ENCODE measurements at places on chromosomes 6 and 20.

- no peaks in the 10 kb centered on the region for H3K36me3 ChIP-seq
- no peak for DNase-seq
- H3K4me1 ChIP-seq = peaks cover 4% of the 10 kb centered on the region
- no peak overlapping the region for H3K4me3 ChIP-seq
Measured at GRCh38 chr20:2254333-2254732, 41.5 kb upstream of the TGM3 start.

GRCh38 chr6:41021832-41022231 lies 17.2 kb downstream of the UNC5CL start:
- no peak for DNase-seq
- no peak overlapping the region for H3K4me3 ChIP-seq
- no peaks in the 10 kb centered on the region for H3K4me1 ChIP-seq
- H3K27me3 ChIP-seq = no peaks in the 10 kb centered on the region
- no peaks in the 10 kb centered on the region for H3K36me3 ChIP-seq

- peaks cover 2% of the 10 kb centered on the region for H3K27me3 ChIP-seq
- H3K27ac ChIP-seq = no peak overlapping the region
- H3K36me3 ChIP-seq = no peaks in the 10 kb centered on the region
- H3K4me1 ChIP-seq = no peaks in the 10 kb centered on the region
- H3K4me3 ChIP-seq = no peak overlapping the region
Measured at GRCh38 chr6:98686008-98686601, 148.3 kb upstream of the POU3F2 start.

DNA sequence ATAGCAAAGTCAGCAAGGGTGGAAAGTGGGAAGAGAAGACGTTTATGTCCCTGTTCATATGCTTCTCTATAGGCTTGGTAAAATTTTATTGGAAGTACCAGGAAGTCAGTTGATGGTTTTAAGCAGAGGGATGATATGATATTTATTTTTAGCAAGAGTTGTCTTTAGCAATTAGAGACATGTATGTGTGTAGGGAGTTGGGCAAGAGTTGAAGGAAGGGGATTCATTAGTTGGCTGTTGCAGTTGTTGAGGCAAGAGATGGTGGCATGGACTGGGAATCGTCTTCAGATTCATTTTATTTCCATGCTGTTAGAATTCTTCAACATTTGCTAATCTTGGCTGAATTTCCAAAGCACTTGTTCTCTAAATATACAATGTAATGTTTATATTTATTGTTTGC lies 85.6 kb downstream of the QKI start:
- H3K27ac ChIP-seq = no peak overlapping the region
- peaks cover 13% of the 10 kb centered on the region for H3K4me1 ChIP-seq
- H3K27me3 ChIP-seq = no peaks in the 10 kb centered on the region
- no peak overlapping the region for H3K4me3 ChIP-seq
- no peak for DNase-seq

- no peaks in the 10 kb centered on the region for H3K36me3 ChIP-seq
- no peak overlapping the region for H3K27ac ChIP-seq
- no peak for DNase-seq
Measured at GRCh38 chr20:1995531-1996310, 1.9 kb upstream of the PDYN start.

- no peak overlapping the region for H3K27ac ChIP-seq
- DNase-seq = no peak
- peaks cover 11% of the 10 kb centered on the region for H3K36me3 ChIP-seq
- H3K27me3 ChIP-seq = no peaks in the 10 kb centered on the region
Measured at GRCh38 chr20:4873396-4873795, 127.9 kb downstream of the SLC23A2 start.

DNA sequence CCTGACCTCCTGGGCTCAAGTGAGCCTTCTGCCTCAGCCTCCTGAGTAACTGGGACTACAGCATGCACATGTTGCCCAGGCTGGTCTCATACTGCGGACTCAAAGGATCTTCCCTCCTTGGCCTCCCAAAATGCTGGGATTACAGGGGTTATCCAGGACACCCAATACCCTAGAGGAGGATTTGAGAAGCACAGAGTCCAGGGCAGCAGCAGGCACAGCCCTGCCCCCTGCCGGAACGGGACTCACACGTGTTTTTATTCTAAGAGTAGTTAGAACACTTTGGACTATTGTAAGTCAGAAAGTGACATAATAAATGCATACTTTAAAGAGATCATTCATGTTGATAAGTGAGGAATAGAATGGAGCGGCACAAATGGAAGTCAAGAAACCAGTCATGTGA lies 80.2 kb downstream of the C6orf118 start:
- no peaks in the 10 kb centered on the region for H3K4me1 ChIP-seq
- no peak for DNase-seq
- H3K36me3 ChIP-seq = no peaks in the 10 kb centered on the region
- H3K4me3 ChIP-seq = no peak overlapping the region

DNA sequence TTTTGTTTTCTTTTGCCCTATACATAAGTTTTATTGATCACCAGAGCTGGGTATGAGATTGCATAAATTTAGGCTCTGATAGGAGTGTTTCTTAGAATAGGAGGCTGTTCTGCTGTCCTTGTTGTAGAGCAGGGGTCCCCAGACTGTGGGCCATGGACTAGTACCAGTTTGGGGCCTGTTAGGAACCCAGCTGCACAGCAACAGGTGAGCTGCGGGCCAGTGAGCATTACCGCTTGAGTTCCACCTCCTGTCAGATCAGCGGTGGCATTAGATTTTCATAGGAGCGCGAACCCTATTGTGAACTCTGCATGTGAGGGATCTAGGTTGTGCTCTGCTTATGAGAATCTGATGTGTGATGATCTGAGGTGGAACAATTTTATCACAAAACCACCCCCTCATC lies 26.2 kb downstream of the PHF3 start:
- no peak overlapping the region for H3K27ac ChIP-seq
- H3K4me1 ChIP-seq = peaks cover 67% of the 10 kb centered on the region
- DNase-seq = no peak
- H3K36me3 ChIP-seq = peaks cover 14% of the 10 kb centered on the region
- no peaks in the 10 kb centered on the region for H3K27me3 ChIP-seq

DNA sequence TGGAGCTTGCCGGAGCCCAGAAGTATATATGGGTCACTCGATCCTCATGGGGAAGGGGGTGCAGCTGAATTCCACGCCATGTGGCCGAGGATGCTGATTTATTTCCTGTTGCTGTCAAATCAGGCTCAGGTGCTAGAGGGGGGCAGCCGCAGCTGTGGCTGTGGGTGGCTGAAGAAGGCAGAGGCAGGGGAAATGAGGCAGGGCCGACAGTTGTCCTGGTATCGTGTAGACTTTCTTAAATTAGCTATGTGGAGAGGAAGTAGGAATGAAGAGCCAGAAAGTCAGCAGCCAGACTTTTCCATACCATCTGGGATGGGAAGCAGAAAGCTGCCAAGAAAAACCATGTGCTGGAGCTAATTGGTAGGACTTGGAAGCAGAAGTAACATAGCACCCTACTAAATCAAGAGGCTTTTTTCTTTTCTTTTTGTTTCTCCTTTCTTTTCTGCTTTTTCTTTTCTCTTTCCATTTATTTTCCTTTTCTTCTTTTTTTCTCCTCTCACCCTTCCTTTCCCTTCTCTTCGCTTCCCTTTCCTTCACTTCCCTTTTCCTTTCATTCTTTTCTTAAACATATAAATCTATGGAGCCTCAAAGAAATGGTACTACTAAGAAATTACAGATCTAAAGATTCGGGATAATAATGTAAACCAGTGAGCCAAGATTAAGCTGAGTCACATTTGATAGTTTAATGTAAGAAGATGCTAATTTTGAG lies 90.6 kb upstream of the CD83 start:
- DNase-seq = no peak
- no peak overlapping the region for H3K4me3 ChIP-seq
- H3K36me3 ChIP-seq = no peaks in the 10 kb centered on the region
- no peak overlapping the region for H3K27ac ChIP-seq

- H3K4me1 ChIP-seq = peaks cover 42% of the 10 kb centered on the region
- H3K27me3 ChIP-seq = no peaks in the 10 kb centered on the region
- no peak for DNase-seq
Measured at GRCh38 chr20:6007529-6008103, 46.2 kb downstream of the LRRN4 start.

DNA sequence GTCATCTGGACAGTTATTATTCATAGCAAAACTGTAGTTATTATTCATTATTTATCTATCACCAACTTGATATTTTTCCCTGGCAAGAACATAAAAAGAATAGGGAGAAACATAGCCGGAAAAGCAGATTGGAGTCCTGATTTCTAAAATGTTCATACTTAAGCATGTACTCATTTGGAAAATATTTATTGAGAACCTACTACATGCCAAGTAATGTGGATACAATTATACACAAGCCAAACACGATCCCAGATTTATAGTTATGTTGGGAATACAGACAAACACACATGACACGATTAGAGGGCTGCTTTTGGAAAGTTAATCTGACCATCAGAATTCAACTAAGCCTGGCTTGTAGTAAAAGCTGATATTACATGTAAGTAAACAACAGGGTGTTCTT lies 30.7 kb downstream of the ARHGAP18 start:
- no peak for DNase-seq
- no peaks in the 10 kb centered on the region for H3K36me3 ChIP-seq
- no peaks in the 10 kb centered on the region for H3K27me3 ChIP-seq
- no peak overlapping the region for H3K27ac ChIP-seq

- H3K36me3 ChIP-seq = no peaks in the 10 kb centered on the region
- peaks cover 3% of the 10 kb centered on the region for H3K27me3 ChIP-seq
- no peak overlapping the region for H3K4me3 ChIP-seq
- H3K4me1 ChIP-seq = peaks cover 2% of the 10 kb centered on the region
Measured at GRCh38 chr6:166279393-166279679, 28.9 kb downstream of the PRR18 start.

DNA sequence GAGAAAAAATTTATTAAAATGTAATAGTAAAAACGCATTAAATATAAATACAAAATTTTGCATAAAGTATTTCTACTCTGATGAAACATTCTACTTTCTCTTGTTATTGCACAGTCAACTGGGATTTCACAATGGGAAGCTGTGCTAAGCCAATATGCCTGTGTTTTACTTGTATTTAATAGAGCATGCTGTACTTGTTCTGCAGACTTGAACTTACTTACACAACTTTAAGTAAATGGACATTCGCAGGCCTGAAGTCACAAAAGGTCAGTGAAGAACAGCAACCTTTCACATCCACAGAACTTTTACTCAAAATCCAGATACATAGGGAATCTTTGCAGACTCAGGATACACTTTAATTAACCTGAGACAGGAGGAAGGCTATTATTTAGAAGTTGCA lies 409.5 kb downstream of the BTBD3 start:
- H3K4me3 ChIP-seq = no peak overlapping the region
- H3K4me1 ChIP-seq = no peaks in the 10 kb centered on the region
- no peaks in the 10 kb centered on the region for H3K36me3 ChIP-seq
- no peaks in the 10 kb centered on the region for H3K27me3 ChIP-seq
- no peak for DNase-seq
- no peak overlapping the region for H3K27ac ChIP-seq
